ENCODE measurements at places on chromosomes 12 and 14. TPM values are rescaled to one million over a fixed set of nuclear protein-coding genes. Genes with fewer than 3 reads are reported as not detected.

Gene SERPINA3
- 12.5 TPM for total RNA-seq

Gene CIROP
- total RNA-seq = not detected

Gene DDX24
- 173 TPM for total RNA-seq

Gene CHURC1
- 96.2 TPM for total RNA-seq

Gene RASSF9
- total RNA-seq = 1.4 TPM

Gene NPAS3
- total RNA-seq = not detected

Gene MYF6
- total RNA-seq = not detected

Gene TEP1
- 9.4 TPM for total RNA-seq

Gene PPP4R4
- 0.29 TPM for total RNA-seq

Gene SLC25A47
- total RNA-seq = not detected

Gene ZNF605
- total RNA-seq = 2.4 TPM

Gene SUPT16H
- 100 TPM for total RNA-seq

Gene STRN3
- 20.5 TPM for total RNA-seq

Gene DACT1
- 0.43 TPM for total RNA-seq

Gene SCAF11
- total RNA-seq = 42.4 TPM

Gene KLHL33
- total RNA-seq = not detected

Gene HOTAIR
- total RNA-seq = 0.21 TPM

Gene KRT6A
- 11.2 TPM for total RNA-seq

Gene P2RX7
- total RNA-seq = not detected

Gene LAG3
- 1.9 TPM for total RNA-seq

Gene BHLHE41
- 0.69 TPM for total RNA-seq

Gene ATG101
- 103 TPM for total RNA-seq

Gene TMEM253
- total RNA-seq = 1.0 TPM

Gene GIT2
- total RNA-seq = 19.0 TPM

Gene ASB2
- 0.44 TPM for total RNA-seq

Gene ENDOU
- total RNA-seq = not detected

Gene FZD10
- not detected for total RNA-seq

Gene CLEC4A
- total RNA-seq = not detected

Gene EMP1
- 196 TPM for total RNA-seq
